Activated T-helper 17 cell treated with anti-CD3 and anti-CD28 coated beads, Interleukin-2, amount 50 U/mL, for 72 hours (primary cell): ENCODE measurements at places on chromosomes 16 and 17. TPM values are rescaled to one million over a fixed set of nuclear protein-coding genes. Genes with fewer than 3 reads are reported as not detected.

The FOXN1 gene
- not detected for total RNA-seq

The CCDC78 gene
- 4.4 TPM for total RNA-seq

The TAT gene
- not detected for total RNA-seq

The SERPINF2 gene
- 0.45 TPM for total RNA-seq

The AXIN2 gene
- 0.71 TPM for total RNA-seq

The ZNF48 gene
- 10.2 TPM for total RNA-seq

The CLEC18B gene
- total RNA-seq, result 2.0 TPM

The HYDIN gene
- total RNA-seq, result not detected

The ATF7IP2 gene
- total RNA-seq, result 23.7 TPM

The CCDC144A gene
- total RNA-seq, result 8.2 TPM
